ENCODE measurements at places on chromosomes 5 and 9.

DNA sequence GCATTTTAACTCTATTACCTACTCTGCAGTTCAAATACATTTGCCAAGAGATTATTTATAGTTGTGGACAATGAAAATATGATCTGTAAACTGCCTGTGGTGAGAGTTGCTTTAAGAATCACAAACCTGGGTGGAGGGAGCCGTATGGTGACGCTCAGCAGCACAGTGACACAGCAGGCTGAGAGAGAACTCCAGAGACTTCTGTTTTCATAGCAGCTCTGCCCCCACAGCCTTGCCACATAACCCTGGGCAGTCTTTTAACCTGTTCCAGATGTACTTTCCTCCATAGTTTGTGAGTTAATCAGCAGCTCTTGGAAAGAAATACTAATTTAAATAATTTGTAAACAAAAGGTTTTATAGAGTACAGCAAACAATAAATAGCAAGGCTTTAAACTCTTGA is 450.5 kb downstream of the ELAVL2 start:
- DNase-seq = no peak

- DNase-seq = peak; percentile 20
These were observed 603.3 kb downstream of the KIF4B start for GRCh38 chr5:155616779-155617392.

GRCh38 chr5:92207151-92207550 is 824.0 kb upstream of the ARRDC3 start:
- no peak for DNase-seq

GRCh38 chr5:131481569-131481968 is 153.5 kb downstream of the RAPGEF6 start:
- DNase-seq = no peak

- no peak for DNase-seq
These were observed 52.1 kb upstream of the EQTN start for GRCh38 chr9:27348785-27349697.

Data from stimulated activated CD4-positive, alpha-beta T cell treated with anti-CD3 and anti-CD28 coated beads, Interleukin-15, amount 100 ng/mL, for 1 hour (primary cell).